ENCODE measurements at places on chromosomes 3 and 15.
A peak's percentile ranks its signal among the peaks of the same experiment; 100 is the strongest.

DNA sequence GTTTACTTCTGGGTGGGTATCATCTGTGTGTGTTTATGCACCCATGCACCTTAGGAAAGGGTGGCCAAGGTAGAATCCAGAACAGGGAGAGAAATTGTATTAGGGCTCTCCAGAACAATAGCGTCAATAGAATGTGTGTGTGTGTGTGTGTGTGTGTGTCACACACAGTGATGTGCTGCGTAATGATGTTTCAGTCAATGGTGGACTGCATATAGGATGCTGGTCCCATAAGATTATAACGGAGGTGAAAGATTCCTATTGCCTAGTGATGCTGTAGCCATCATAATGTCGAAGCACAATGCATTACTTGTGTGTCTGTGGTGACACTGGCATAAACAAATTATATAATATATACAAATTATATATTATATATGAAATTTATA is 69.3 kb upstream of the PRR23C start:
- no peak for DNase-seq

- DNase-seq = no peak
Observed at GRCh38 chr3:177887475-177887874, 648.8 kb upstream of the KCNMB2 start.

- DNase-seq = no peak
Observed at GRCh38 chr3:149401926-149402310, 24.5 kb upstream of the TM4SF1 start.

DNA sequence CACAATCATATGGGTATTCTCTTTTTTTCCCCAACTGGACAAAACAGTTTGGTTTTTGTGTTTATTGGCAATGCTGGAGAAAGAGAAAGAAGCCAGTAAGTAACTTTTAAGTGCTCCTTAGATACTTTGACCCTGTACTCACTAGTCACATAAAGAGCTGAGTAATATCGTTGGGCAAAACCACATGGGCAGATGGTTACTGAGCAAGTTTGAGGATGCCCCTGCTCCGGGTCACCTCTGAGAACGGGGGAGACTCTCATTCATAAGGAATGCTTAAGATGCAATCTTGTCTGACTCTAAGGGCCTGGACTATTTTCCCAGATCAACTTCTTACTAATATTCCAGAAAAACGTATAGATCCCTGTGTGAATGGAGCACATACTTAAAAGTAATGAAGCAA is 106.4 kb upstream of the SLC2A2 start:
- DNase-seq = peak; percentile 58

DNA sequence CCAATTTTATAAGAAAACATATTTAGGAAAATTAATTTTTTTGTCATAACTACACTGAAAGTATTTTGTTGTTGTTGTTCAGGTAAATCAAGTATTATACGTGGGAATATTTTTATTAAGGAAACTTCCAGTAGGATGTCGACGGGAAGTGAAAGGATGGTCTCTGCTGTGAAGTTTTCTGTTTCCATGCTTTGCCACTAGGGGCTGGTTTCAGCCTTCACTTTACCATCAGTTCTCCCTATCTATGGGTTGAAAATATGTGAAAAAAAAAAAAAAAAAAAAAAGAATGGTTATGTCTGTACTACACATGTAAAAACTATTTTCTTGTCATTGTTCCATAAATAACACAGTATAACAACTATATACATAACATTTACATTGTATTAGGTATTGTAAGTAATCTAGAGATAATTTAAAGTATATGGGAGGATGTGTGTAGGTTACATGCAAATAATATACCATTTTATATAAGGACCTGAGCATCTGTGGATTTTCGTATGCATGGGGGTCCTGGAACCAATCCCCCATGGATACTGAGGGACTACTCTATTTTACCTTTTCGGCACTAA is 136.7 kb downstream of the SMAD6 start:
- peak; percentile 46 for DNase-seq

DNA sequence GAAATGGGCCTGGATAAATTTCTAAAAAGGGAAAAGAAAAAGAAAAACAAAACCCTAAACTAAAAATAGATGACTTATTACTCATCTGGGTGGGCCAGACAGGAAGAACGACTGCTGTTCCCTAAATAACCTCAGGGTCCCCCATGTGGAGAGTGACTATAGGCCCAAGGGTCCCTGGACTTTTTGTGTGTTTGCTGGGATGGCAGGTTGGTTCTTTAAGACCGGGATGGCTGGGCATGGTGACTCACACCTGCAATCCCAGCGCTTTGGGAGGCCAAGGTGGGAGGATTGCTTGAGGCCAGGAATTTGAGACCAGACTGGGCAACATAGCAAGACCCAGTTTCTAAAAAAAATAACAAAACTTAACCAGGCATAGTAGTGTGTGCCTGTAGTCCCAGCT is 43.8 kb upstream of the TRA2B start:
- no peak for DNase-seq

GRCh38 chr3:41222012-41222411 is 22.7 kb downstream of the CTNNB1 start:
- no peak for DNase-seq

- no peak for DNase-seq
Observed at GRCh38 chr15:46278486-46279090, 643.8 kb downstream of the SQOR start.

DNA sequence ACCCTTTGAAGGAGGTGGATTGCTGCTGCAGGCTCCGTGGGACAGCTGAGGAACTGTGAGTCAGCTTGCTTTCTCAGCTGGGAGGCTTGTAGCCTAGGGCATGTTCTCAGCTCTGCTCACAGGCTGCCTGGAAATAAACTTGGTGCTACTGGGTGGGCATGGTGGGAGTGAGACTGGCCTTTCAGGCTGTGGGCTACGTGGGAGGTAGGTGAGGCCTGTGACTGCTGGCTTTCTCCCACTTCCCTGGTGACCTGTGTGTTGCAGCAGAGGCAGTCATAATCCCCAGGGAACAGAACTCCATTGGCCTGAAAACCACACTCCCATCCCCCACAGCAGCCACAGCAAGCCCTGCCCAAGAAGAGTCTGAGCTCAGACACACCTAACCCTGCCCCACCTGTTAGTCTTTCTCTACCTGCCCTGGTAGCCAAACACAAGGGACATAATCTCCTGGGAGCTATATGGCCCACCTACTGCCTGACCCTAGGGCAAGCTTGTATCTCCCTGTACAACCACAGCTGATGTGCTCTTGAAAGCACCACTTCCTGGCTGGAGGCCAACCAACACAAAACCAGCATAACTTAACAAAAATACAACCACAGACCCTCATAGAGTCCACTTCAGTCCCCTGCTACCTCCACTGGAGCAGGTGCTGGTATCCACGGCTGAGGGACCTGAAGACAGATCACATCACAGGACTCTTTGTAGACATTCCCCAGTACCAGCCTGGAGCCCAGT is 236.5 kb downstream of the SQOR start:
- no peak for DNase-seq

DNA sequence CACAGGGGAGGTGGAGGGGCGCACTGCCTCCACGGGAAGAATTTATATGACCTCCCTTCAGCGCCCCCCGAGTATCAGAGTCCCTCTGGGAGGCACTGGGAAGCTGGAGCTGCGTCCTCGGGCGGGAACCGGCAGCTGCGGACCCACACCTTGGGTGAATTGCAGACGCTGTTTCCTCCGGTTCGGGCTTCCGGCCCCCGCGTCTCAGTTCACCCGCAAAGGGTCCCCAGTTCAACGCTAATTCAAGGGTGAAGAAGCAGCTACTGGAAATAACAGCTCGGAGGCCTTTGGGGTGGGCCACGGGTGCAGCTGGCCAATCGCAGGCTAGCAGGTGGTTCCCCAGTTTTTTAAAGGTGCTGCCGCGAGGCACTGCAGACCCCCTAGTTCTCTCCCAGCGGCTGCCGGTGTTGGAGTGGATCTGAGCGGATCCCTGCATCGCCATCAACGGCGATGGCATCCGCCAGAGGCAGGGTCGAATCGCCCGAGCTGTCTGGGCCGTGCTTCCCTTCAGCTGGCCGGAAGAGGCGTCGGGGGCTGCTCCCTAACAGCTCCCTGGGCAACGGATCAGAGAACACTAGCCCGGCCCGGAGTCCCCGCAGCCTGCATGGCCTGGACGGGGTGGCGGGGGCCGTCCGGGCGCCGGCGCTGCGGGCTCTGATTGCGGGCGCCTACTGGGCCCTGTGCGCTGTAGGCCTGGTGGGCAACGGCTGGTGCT is 19.4 kb upstream of the ADAMTS7 start:
- DNase-seq = no peak

DNA sequence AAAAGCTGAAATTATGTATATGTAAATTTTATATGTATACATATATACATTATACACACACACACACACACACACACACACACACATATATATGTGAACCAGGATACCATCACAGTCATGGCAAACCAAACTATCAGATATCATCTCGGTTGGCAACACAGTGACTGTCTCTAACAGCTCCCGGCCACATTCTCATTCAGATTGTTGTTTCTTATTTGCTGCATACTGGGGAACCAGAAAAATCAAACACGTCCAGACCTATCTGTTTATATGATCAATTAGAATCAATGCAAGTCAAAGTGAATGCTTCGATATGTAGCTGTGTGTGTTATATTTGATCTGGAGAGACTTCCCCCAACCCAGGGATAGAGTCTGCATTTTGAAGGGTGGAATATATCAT is 61.1 kb downstream of the TIPARP start:
- no peak for DNase-seq

DNA sequence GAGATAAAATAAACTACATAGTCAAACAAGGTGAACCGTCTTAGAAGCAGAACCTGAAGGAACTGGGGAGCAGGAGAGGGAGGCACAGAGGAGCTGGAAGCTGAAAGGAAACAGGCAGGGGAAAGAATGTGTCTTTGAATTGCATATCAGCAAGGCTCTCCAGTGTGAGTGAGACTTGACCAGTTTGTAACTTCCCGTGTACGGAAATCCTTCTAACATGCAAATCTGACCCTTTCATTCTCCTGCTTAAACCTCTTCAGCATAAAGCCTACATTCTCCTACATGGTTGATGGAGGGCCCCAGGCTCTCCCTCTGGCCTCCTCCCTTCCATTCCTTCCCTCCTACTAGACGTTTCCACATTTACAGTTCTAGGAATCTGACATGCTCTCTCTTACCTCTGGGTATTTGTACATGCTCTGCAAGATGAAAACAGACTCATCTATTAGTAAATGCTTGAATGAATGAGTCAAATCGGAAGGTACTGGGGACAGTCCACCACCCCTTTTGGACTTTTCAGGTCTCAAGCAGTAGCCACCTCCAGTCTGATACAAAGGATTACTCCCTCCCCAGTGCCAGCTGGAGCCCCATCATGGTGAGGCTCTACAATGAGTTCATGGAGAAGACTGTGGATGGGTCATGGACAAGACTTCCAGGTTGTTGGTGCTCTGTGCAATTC is 6.1 kb upstream of the SLC25A38 start:
- DNase-seq = no peak

- no peak for DNase-seq
Observed at GRCh38 chr3:19446687-19447086, 298.4 kb downstream of the KCNH8 start.

Data from ACHN (cell line).